ENCODE measurements at places on chromosomes 1 and 21.
A peak's percentile ranks its signal among the peaks of the same experiment; 100 is the strongest.

DNA sequence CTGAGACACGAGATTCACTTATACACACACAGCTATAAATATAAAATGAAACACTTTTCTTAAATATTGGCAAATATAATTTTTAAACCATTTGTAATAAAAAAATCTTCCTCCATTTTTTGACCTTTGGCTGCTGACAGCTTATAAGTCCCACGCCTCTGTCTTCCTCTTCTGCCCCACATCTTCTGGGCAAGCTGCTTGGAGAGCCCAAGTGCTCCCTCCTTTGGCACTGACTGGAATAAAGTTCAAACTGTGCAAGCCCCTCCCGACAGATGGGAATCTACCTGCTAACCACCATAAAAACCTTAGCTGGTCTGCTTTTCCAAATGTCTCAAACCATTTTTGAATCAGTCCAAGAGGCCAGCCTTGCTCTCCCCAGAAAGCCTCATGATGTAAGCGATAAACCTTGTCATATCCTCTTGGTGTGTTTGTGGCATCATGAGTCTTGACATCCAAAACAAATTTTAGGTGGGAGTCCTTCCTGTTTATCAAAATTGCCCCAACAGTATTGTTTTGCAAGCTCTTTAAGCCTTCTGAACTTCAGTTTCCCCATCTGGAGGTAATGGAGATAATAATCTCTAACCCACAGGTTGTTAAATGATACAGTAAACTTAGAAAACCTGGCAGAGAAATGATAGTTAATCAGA is 99.8 kb downstream of the SNX7 start:
- no peak overlapping the region for H3K4me3 ChIP-seq
- H3K36me3 ChIP-seq, result no peaks in the 10 kb centered on the region
- no peak overlapping the region for H3K27ac ChIP-seq
- H3K27me3 ChIP-seq, result no peaks in the 10 kb centered on the region
- H3K4me1 ChIP-seq, result no peaks in the 10 kb centered on the region

- no peaks in the 10 kb centered on the region for H3K27me3 ChIP-seq
- no peak overlapping the region for H3K27ac ChIP-seq
- no peaks in the 10 kb centered on the region for H3K36me3 ChIP-seq
Measured at GRCh38 chr21:37742115-37742514, 174.1 kb downstream of the KCNJ6 start.

- H3K27ac ChIP-seq, result peak within 1 kb of the TSS; percentile 93
- DNase-seq, result peak; percentile 82
- peak within 1 kb of the TSS; percentile 87 for H3K4me3 ChIP-seq
- H3K27me3 ChIP-seq, result no peaks in the 10 kb centered on the region
- H3K4me1 ChIP-seq, result peaks cover 24% of the 10 kb centered on the region
- no peaks in the 10 kb centered on the region for H3K36me3 ChIP-seq
Measured at GRCh38 chr1:224182866-224183590, at the start of gene DEGS1. Gene DEGS1 (plus strand): TSS chr1:224183240. CDS start chr1:224183337, 97 bp downstream.

- no peaks in the 10 kb centered on the region for H3K36me3 ChIP-seq
- H3K4me3 ChIP-seq, result no peak overlapping the region
- DNase-seq, result no peak
- peaks cover 15% of the 10 kb centered on the region for H3K27me3 ChIP-seq
Measured at GRCh38 chr1:94540440-94541245, 916 bp downstream of the F3 start.

- peaks cover 3% of the 10 kb centered on the region for H3K36me3 ChIP-seq
- no peaks in the 10 kb centered on the region for H3K27me3 ChIP-seq
- peaks cover 8% of the 10 kb centered on the region for H3K4me1 ChIP-seq
- H3K27ac ChIP-seq, result no peak overlapping the region
- no peak overlapping the region for H3K4me3 ChIP-seq
Measured at GRCh38 chr21:43810505-43811261, 21.3 kb downstream of the RRP1 start.

GRCh38 chr1:175744833-175745232 is 1.4 kb upstream of the TNR start:
- no peak for DNase-seq
- H3K27ac ChIP-seq, result no peak overlapping the region
- H3K4me1 ChIP-seq, result no peaks in the 10 kb centered on the region
- no peak overlapping the region for H3K4me3 ChIP-seq
- no peaks in the 10 kb centered on the region for H3K27me3 ChIP-seq
- no peaks in the 10 kb centered on the region for H3K36me3 ChIP-seq

DNA sequence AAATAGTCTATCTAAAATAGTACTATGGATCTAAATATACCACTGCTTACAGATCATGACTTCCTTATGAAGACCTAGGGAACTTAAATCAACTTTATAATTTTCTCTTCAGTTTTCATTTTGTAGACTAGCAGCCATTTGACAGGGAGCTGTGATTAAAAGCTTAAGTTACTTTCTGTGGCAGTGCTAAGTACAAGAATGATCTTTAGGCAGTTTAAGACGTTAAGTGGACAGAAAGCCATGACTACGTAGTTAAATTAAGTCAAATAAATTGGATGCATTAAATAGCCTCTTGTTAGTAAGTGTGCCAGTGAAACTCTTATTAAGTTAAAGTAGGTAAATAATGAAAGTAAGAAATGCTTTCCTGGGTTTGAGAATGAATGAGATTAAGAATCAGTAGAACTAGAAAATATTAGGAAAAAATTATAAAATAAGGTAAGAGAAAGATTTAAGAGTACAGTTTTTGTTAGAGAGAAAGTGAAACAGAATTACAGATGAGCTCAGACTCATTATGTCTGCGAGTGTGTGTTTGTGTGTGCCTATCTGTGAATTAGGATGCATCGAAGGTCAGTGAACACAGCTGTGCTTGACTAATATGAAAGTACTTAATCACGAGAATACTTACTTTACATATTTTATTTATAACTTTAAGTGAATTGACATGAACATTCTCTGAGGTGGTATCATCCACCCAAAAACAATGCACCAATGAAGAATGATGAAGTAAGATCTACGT is 336.9 kb downstream of the KCNT2 start:
- H3K4me3 ChIP-seq, result no peak overlapping the region
- H3K4me1 ChIP-seq, result no peaks in the 10 kb centered on the region
- H3K27me3 ChIP-seq, result no peaks in the 10 kb centered on the region
- no peak overlapping the region for H3K27ac ChIP-seq
- DNase-seq, result no peak
- H3K36me3 ChIP-seq, result no peaks in the 10 kb centered on the region

DNA sequence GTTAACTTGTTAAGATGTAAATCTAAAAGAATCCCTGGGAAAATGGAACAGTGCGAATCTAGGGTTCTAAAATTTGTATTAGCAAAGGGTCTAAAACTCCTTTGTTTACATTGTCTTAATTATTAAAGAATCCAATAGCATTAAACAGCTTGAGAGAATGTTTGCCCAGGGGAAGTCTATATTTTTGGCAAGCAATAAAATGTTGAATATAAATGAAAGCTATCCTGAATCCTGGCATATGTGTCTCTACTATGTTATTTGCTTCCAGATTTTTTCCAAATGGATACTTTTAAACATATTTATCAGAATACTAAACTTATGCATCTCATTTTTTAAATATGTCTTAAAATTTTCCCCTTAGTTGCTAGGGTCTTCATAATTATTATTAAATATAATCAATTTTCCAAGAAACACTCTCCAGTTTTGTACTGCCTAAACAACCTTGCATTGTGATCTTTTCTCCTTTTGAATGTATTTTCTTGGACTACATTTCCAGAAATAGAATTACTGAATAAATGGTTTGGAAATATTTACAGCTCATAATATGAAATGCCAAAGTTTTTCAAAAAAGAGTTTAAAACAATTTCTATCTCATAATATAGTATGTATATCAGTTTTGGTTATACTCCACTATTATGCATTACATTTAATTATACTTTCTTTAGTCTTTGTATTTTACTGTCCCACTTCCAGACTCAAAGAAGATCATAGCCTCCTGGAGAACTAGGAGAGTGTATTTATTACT is 304.8 kb downstream of the USP25 start:
- H3K27ac ChIP-seq, result no peak overlapping the region
- DNase-seq, result no peak
- H3K27me3 ChIP-seq, result no peaks in the 10 kb centered on the region
- no peaks in the 10 kb centered on the region for H3K36me3 ChIP-seq

DNA sequence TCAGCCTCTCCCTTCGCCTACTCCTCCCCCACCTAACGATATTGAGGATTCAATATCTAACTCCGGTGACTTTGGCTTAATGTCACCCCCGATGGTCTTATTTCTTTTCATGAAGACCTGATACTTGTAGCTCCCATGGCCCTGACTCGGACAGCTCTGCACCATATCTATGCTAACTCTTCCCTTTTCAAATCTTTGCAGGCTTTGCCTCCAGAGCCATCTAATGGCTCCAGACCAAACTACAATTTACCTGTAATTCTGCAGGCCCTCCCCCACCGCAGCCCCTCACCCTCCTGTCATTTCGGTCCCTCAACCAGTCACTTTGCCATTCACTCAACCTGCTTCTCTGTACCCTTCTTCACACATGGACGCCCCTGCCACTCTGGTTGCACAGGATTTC is 7.9 kb upstream of the GSTM5 start:
- H3K4me1 ChIP-seq, result no peaks in the 10 kb centered on the region
- H3K36me3 ChIP-seq, result no peaks in the 10 kb centered on the region
- no peak overlapping the region for H3K27ac ChIP-seq
- H3K27me3 ChIP-seq, result no peaks in the 10 kb centered on the region
- DNase-seq, result no peak

- no peak overlapping the region for H3K27ac ChIP-seq
- no peak for DNase-seq
- H3K4me3 ChIP-seq, result no peak overlapping the region
- no peaks in the 10 kb centered on the region for H3K36me3 ChIP-seq
- peaks cover 27% of the 10 kb centered on the region for H3K4me1 ChIP-seq
Measured at GRCh38 chr1:86394416-86394815, 1.7 kb downstream of the ODF2L start.

DNA sequence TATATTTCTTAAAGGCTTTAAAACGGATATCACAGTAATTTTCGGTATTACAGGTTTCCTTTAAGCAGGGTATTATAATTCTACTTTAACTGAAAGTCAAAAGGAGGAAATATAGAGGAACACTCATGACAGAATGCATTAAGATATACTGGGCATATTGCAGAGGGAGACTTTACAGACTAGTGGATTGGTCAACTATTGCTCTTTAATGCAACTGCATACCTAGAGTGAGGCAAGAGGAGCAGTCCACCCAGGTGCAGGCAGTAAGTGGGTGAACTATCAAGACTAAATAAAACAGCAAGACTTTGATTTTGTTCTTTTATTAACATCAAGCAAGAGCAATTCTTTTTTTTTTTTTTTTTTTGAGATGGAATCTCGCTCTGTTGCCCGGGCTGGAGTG is 10.5 kb downstream of the SCAF4 start:
- no peak overlapping the region for H3K4me3 ChIP-seq
- H3K27me3 ChIP-seq, result no peaks in the 10 kb centered on the region
- peaks cover 7% of the 10 kb centered on the region for H3K4me1 ChIP-seq
- DNase-seq, result no peak

- no peaks in the 10 kb centered on the region for H3K36me3 ChIP-seq
- H3K4me3 ChIP-seq, result no peak overlapping the region
- H3K27me3 ChIP-seq, result no peaks in the 10 kb centered on the region
- no peak overlapping the region for H3K27ac ChIP-seq
- no peak for DNase-seq
- peaks cover 3% of the 10 kb centered on the region for H3K4me1 ChIP-seq
Measured at GRCh38 chr1:208239473-208240381, 4.5 kb downstream of the PLXNA2 start.

DNA sequence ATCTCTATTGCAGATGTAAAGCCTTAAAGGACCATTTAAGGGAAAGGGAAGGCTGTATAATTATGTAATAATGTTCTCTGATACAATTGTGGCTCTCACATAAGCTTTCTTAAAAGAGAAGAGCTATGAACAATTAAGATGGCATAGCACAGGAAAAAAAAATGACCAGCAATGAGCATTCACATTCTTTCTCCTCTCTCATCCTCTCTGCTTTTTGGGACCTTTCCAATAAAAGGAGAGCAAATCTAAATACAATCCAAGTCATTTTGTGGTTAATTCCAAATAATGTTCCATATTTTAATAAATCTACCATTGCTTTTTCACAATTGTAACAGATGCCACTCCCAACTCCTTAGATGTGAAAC is 23.5 kb downstream of the SMYD3 start:
- DNase-seq, result no peak
- no peaks in the 10 kb centered on the region for H3K27me3 ChIP-seq
- no peaks in the 10 kb centered on the region for H3K36me3 ChIP-seq
- no peak overlapping the region for H3K27ac ChIP-seq
- H3K4me1 ChIP-seq, result peaks cover 2% of the 10 kb centered on the region

DNA sequence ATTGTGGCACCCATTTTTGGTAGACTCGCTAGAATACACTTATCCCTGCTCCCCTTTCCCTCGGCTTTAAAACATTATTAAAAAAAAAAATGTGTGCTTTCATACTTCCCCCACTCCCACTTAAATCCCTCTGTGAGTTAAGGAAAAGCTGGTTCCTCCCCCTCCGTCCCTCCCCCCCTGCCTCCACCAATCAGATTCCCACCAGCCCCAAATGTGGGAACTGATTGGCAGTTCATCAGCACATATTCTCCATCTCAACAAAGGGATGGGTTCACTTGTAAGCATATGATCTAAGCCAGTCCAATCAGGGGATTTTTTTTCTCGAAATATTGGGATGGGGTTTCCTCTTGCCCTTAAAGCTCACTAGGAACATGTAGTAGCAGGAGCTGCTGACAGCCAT is 10.8 kb upstream of the FYB2 start:
- no peaks in the 10 kb centered on the region for H3K4me1 ChIP-seq
- H3K4me3 ChIP-seq, result no peak overlapping the region
- H3K36me3 ChIP-seq, result no peaks in the 10 kb centered on the region
- H3K27ac ChIP-seq, result no peak overlapping the region

DNA sequence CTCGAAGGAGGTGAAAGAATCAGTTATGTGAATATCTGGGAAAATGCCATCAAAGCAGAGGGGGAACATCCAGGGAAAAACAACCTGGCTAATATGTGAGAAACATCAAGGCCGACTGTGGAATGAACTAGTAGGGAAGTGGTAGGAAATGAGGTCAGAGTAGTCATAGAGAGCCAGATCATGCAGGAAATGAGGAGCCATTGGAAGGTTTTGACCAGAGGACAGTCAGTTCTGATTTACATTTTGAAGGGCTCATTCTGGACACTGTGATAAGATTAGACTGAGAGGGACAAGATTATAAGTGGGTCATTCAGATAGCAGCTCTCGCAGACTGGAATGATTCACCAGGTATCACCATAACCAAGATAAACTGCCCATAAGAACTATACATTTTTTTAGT is 63.7 kb downstream of the SYT14 start:
- no peak overlapping the region for H3K27ac ChIP-seq
- H3K4me3 ChIP-seq, result no peak overlapping the region
- DNase-seq, result no peak

DNA sequence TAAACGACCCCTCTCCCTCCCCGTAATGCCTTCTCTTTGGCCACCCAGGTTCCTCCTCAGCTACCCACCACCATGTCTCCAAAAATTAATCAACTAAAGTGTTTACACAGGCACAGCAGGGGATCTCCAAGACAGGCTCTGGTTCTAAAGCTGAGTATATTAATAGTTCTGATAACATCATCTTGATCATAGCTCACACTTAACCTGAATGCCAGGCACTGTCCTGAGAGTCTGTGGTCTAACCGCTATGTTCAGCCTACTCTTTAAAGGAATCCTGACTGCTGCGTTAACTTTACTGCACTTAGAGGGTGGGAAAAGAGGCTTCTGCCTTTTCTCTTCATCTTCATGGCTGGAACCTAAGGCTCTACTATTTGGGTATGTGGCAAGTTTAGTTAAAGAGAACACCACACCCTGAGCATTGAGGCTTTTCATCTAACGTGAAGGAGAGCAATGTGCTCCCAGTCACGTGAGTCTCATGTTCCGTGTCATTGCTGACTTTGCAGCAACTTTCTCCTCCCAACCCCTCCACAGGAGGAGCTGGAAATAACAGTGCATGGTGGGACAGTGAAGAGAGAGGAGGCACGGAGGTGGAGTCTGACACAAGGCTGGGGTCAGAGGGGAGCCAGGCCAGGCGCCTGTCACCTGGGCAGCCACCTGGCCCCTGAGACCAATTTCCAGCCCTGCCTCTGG is 86.4 kb downstream of the FAM78B start:
- H3K27ac ChIP-seq, result no peak overlapping the region
- H3K4me3 ChIP-seq, result no peak overlapping the region
- H3K27me3 ChIP-seq, result no peaks in the 10 kb centered on the region
- no peaks in the 10 kb centered on the region for H3K36me3 ChIP-seq
- DNase-seq, result no peak
